ENCODE measurements at places on chromosomes 3 and 15. TPM values are rescaled to one million over a fixed set of nuclear protein-coding genes. Genes with fewer than 3 reads are reported as not detected.

OTOL1 gene
- total RNA-seq = 1.2 TPM

MYL3 gene
- 5.4 TPM for total RNA-seq

NDUFB5 gene
- 91.5 TPM for total RNA-seq

SAMMSON gene
- not detected for total RNA-seq

TMEM266 gene
- total RNA-seq = 2.8 TPM

GOLGA6L7 gene
- total RNA-seq = not detected

TTLL13 gene
- 0.58 TPM for total RNA-seq

CLSTN2 gene
- total RNA-seq = 15.5 TPM

EPHA3 gene
- total RNA-seq = 1.8 TPM

GRCh38 chr15:62647202-62647842 lies 395.2 kb upstream of the TPM1 start:
- no peak for DNase-seq
- no peaks in the 10 kb centered on the region for H3K27me3 ChIP-seq
- H3K4me3 ChIP-seq = no peak overlapping the region
- peaks cover 21% of the 10 kb centered on the region for H3K4me1 ChIP-seq

GRCh38 chr3:42960786-42961185 lies 18.3 kb upstream of the GASK1A start:
- no peak overlapping the region for H3K27ac ChIP-seq
- peaks cover 46% of the 10 kb centered on the region for H3K27me3 ChIP-seq
- no peak overlapping the region for H3K4me3 ChIP-seq
- DNase-seq = no peak
- no peaks in the 10 kb centered on the region for H3K4me1 ChIP-seq

DNA sequence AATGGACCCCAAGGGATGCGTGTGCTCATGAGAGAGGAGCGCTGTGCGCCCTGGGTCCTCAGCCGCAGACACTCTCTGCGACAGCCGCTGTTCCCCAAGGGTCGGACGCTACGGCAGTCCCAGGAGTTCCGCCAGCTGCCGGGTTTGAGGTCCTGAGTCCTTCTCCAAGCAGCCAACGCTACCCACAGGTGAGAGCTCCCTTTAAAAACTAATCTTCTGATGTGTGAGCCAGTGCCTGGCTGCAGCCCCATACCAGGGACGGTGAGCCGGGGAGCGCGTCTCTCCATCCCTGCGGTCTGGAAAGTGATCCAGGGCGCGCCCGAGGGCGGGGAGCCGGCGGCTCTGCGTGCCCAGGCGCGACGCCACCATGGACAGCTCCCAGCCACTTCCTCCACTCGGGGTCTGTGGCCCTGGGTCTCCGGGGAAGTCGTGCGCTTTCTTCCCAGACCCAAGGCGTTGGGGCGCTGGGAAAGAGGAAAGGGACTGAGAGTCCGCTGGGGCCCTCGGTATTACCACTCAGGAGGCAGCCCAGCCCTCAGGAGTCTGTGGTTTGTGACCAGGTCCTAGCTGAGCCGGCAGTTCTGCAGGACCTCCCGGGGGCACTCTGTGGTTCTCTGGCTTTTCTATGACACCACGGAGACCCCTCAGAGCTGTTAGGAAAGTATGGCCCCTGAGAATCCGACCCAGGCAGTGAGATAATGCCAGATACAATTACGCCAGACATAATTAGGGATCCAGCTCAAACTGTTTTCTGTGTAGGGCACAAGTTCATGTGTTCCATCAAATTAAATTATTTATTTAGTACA lies 1.4 kb downstream of the CEMIP start:
- H3K4me1 ChIP-seq = peaks cover 18% of the 10 kb centered on the region
- peak; percentile 85 for DNase-seq
- H3K27me3 ChIP-seq = peaks cover 57% of the 10 kb centered on the region
- no peaks in the 10 kb centered on the region for H3K36me3 ChIP-seq
- H3K27ac ChIP-seq = no peak overlapping the region
- peak overlapping the region; percentile 91 for H3K4me3 ChIP-seq

DNA sequence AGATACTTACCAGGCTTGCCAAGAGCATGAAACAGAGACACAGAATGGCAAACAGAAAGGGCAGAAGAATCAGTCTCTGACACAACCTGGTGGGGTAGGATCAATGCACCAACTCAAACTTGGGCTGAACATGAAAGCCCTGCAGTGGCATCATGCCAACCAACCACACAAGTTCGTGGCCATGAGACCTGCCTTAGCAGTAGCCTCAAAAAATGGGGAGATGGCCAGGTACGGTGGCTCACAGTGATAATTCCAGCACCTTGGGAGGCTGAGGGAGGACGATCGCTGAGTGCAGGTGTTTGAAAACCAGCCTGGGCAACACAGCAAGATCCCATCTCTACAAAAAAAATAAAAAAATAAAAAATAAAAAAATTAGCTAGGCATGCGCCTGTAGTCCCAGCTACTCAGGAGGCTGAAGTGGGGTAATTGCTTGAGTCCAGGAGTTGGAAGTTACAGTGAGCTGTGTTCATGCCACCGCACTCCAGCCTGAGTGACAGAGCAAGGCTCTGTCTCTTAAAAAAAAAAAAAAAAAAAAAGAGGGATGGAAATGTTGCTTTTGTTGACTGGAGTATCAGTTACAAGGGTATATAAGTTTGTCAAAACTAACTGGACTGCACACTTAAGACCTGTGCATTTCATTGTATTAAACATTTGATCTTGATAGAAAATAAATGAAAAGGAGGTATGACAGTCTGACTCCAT lies 93.4 kb downstream of the XXYLT1 start:
- no peak overlapping the region for H3K4me3 ChIP-seq
- no peak for DNase-seq
- peaks cover 17% of the 10 kb centered on the region for H3K36me3 ChIP-seq

DNA sequence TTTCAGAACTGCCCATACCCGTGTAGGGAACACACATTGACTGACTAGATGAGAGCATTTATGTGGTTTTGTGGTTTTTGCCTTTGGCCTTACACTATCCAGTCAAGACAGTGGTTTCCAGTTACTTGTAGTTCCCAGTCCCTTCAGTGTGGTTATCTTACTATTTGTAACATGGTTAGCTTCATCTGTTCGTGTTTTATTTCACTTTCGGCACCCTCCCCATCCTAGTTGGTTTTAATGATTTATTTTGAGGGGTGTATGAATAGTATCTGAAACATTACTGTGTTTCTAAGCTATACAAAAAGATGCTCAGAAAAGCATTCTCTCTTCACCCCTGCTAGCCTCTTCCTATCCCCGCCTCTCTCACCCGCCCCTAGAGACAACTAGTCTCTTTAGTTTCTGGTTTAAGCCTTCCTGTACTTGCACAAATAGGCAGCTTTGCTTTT lies 14.1 kb downstream of the LYSMD4 start:
- DNase-seq = no peak
- peaks cover 28% of the 10 kb centered on the region for H3K36me3 ChIP-seq
- H3K27me3 ChIP-seq = no peaks in the 10 kb centered on the region

DNA sequence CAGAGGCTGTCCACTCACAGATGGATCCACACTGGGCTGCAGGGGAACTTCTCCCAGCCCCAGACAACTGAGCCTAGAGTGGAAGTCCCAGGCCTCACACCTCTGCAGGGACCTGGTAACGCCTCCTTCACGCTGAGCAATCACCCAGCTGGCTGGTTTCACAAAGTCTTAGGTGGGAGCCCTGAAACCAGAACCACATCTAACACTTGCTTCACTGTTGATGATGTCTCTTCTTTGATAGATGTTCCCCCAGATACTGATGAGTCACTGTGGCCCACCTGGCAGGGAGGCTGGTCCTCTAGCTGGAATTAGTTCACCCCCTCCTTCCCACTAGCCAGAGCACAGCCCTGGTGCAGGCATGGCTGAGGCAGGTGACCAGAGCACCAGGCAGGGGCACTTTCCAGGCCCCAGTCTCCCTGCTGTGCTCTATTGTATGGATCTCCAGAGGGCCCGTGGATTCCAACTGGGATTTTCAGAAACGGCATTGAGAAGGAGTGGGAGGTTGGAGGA lies 33.5 kb downstream of the MYL3 start:
- H3K4me3 ChIP-seq = no peak overlapping the region
- H3K36me3 ChIP-seq = peaks cover 7% of the 10 kb centered on the region
- no peaks in the 10 kb centered on the region for H3K27me3 ChIP-seq
- no peaks in the 10 kb centered on the region for H3K4me1 ChIP-seq

GRCh38 chr3:59817511-59817910 lies 767.7 kb upstream of the CFAP20DC start:
- DNase-seq = no peak
- H3K36me3 ChIP-seq = peaks cover 4% of the 10 kb centered on the region
- peak overlapping the region; percentile 3 for H3K4me3 ChIP-seq
- peak overlapping the region; percentile 23 for H3K27ac ChIP-seq

DNA sequence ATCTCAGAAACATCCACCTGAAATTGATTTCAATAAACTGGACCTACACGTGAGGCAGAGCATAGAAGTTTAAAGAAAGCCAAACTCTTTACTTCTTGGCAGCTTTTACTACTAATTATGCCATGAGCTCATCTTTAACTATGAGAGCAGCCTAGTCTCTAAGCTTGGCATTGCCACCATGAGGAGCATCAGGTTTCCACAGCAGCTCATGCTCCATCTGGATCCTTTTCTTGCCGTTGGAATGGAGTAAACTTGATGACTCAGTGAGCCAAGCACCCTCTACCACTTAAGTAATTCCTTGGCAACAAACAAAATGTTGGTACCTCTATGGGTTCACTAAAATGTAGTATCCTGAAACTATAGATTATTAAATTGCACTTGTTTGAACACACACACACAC lies 583.2 kb downstream of the EPHA3 start:
- H3K4me3 ChIP-seq = no peak overlapping the region
- no peak overlapping the region for H3K27ac ChIP-seq
- DNase-seq = no peak
- H3K4me1 ChIP-seq = peaks cover 5% of the 10 kb centered on the region
- no peaks in the 10 kb centered on the region for H3K27me3 ChIP-seq

GRCh38 chr3:106611841-106612240 lies 743.0 kb upstream of the CBLB start:
- H3K4me3 ChIP-seq = no peak overlapping the region
- H3K4me1 ChIP-seq = peaks cover 17% of the 10 kb centered on the region
- DNase-seq = no peak
- H3K27ac ChIP-seq = no peak overlapping the region
- no peaks in the 10 kb centered on the region for H3K36me3 ChIP-seq

DNA sequence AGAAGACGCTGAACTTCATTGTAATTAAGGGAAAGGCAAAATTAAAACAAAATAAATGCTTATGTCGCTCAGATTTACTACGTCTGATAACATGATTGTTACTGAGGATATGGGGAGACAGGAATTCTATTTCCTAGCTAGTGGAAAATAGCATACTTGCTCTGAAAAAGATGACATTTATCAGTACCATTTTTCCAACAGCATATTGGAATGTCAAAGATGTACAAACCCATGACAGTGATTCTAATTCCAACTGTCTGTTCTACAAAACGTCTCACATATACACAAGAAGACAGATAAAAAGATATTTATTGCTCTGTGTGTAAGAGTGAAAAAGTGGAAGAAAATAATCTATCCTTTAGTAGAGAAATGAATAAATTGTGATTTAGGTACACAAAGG lies 93.9 kb upstream of the ABHD17C start:
- no peak overlapping the region for H3K27ac ChIP-seq
- no peak for DNase-seq
- peaks cover 7% of the 10 kb centered on the region for H3K4me1 ChIP-seq

GRCh38 chr3:140501061-140501769 lies 176.6 kb upstream of the TRIM42 start:
- no peak for DNase-seq
- peaks cover 20% of the 10 kb centered on the region for H3K4me1 ChIP-seq
- no peak overlapping the region for H3K4me3 ChIP-seq
- peaks cover 14% of the 10 kb centered on the region for H3K27me3 ChIP-seq
- no peak overlapping the region for H3K27ac ChIP-seq
- H3K36me3 ChIP-seq = no peaks in the 10 kb centered on the region

GRCh38 chr3:185943760-185944106 lies 5.9 kb upstream of the TRA2B start:
- H3K4me1 ChIP-seq = peaks cover 5% of the 10 kb centered on the region
- DNase-seq = no peak
- H3K4me3 ChIP-seq = no peak overlapping the region
- peak overlapping the region; percentile 90 for H3K27ac ChIP-seq
- H3K27me3 ChIP-seq = peaks cover 4% of the 10 kb centered on the region

GRCh38 chr15:67914537-67915460 lies 75.0 kb upstream of the RNU6-1 start:
- no peaks in the 10 kb centered on the region for H3K27me3 ChIP-seq
- peaks cover 36% of the 10 kb centered on the region for H3K4me1 ChIP-seq
- DNase-seq = peak; percentile 80
- peak overlapping the region; percentile 88 for H3K27ac ChIP-seq

GRCh38 chr3:115162759-115163158 lies 15.7 kb upstream of the ZBTB20 start:
- no peak overlapping the region for H3K27ac ChIP-seq
- no peaks in the 10 kb centered on the region for H3K4me1 ChIP-seq
- H3K36me3 ChIP-seq = no peaks in the 10 kb centered on the region
- DNase-seq = no peak
- no peak overlapping the region for H3K4me3 ChIP-seq
- H3K27me3 ChIP-seq = no peaks in the 10 kb centered on the region

DNA sequence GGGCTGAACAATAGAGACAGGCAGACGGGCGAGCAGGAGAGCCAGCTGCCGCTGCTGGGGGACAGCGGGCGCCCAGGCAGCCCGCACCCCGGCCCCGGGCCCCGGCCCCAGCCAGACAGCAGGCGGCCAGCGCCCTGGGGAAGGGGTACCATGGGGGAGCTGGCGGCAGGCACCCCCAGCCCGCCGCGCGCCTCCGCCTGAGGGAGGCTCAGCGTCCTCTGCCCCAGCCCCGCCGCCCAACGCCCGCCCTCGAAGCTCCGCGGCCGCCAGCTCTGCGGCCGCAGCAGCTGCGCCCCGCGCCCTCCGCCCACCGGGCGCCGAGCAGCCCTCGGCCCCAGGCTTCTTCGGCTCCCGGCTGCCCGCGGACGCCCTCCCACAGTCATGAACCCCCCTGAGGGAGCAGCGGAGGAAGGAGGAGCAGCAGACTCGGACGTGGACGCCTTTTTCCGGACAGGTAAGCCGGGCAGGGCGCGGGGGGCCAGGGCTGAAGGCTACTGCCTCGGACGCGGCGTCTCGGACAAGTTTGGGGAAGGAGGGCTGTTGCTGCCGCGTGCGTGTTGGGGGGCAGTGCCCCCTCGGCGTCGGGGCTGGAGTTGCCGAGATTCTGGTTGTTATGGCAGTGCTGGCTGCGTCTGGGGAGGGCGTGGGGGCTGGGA lies 41.6 kb upstream of the ROPN1 start:
- peaks cover 23% of the 10 kb centered on the region for H3K4me1 ChIP-seq
- H3K4me3 ChIP-seq = peak within 1 kb of the TSS; percentile 93
- H3K27me3 ChIP-seq = peaks cover 35% of the 10 kb centered on the region
- peak; percentile 73 for DNase-seq
- peak within 1 kb of the TSS; percentile 87 for H3K27ac ChIP-seq
- peaks cover 4% of the 10 kb centered on the region for H3K36me3 ChIP-seq

DNA sequence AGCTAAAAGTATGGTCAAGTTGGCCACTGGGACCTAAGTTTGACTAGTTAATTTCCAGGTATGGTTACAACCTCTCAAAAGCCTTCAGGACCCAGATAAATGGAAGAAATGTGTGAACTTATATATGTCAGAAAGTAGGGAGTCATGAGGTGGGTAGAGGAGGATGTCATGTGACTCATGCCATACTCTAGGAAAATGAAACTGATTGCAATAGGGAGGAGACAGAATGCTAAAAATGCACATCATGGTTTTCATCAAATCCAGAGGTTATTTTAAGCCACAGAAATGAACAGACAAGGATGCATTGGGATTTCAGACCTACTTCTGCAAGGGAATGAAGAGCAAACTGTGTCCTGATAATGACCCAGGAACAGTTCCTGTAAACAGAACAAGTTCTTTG lies 310.0 kb downstream of the EDEM1 start:
- no peaks in the 10 kb centered on the region for H3K27me3 ChIP-seq
- no peak overlapping the region for H3K4me3 ChIP-seq
- H3K4me1 ChIP-seq = no peaks in the 10 kb centered on the region
- DNase-seq = no peak
- no peak overlapping the region for H3K27ac ChIP-seq
